ENCODE measurements at places on chromosomes 7 and 10. TPM values are rescaled to one million over a fixed set of nuclear protein-coding genes. Genes with fewer than 3 reads are reported as not detected.

Gene PHYHIPL
- total RNA-seq = not detected

GRCh38 chr7:105270117-105270516 is 118.6 kb downstream of the SRPK2 start:
- no peak overlapping the region for H3K4me3 ChIP-seq
- no peaks in the 10 kb centered on the region for H3K27me3 ChIP-seq
- H3K36me3 ChIP-seq = no peaks in the 10 kb centered on the region
- peaks cover 18% of the 10 kb centered on the region for H3K4me1 ChIP-seq
- no peak overlapping the region for H3K27ac ChIP-seq

DNA sequence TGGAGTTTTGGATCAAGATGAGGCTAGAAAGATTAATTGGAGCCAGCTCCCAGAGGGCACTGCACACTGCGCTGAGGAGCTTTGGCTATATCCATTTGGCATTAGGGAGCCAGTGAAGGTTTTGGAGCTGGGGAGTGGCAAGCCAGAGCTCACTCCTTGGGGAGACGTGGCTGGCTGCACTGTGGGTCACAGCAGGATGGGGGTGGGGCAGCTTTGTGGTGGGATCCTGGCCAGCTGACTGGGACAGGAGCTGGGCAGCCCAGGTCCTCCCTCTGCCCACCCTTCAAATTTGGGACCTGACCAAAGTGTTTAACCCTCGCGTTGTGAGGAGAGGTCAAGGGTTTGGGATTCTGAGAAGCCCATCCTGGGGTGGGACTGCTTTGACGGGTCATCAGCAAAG is 5.0 kb downstream of the C10orf105 start:
- no peak for DNase-seq
- H3K36me3 ChIP-seq = no peaks in the 10 kb centered on the region
- peaks cover 9% of the 10 kb centered on the region for H3K4me1 ChIP-seq
- no peaks in the 10 kb centered on the region for H3K27me3 ChIP-seq
- H3K4me3 ChIP-seq = no peak overlapping the region

- no peak for DNase-seq
- no peak overlapping the region for H3K4me3 ChIP-seq
- no peak overlapping the region for H3K27ac ChIP-seq
- no peaks in the 10 kb centered on the region for H3K4me1 ChIP-seq
These were observed 37.0 kb upstream of the CNNM1 start for GRCh38 chr10:99292159-99292558.

- DNase-seq = no peak
- no peaks in the 10 kb centered on the region for H3K36me3 ChIP-seq
- no peak overlapping the region for H3K27ac ChIP-seq
- no peaks in the 10 kb centered on the region for H3K27me3 ChIP-seq
- no peaks in the 10 kb centered on the region for H3K4me1 ChIP-seq
- H3K4me3 ChIP-seq = no peak overlapping the region
These were observed 52.9 kb upstream of the FGL2 start for GRCh38 chr7:77252506-77252905.

All from SJCRH30 (cell line).